Stimulated activated CD4-positive, alpha-beta T cell treated with anti-CD3 and anti-CD28 coated beads, Interleukin-2, amount 100 ng/mL, for 4 hours (primary cell): ENCODE measurements at places on chromosomes 5 and 9.

GRCh38 chr9:79883073-79883645 lies 311.4 kb downstream of the TLE4 start:
- no peak for DNase-seq

- DNase-seq = peak; percentile 17
These were observed 663 bp downstream of the ISOC1 start for GRCh38 chr5:129094924-129095899.

GRCh38 chr9:109974143-109974917 lies 194.3 kb downstream of the PALM2AKAP2 start:
- DNase-seq = no peak

- DNase-seq = no peak
These were observed 101.0 kb downstream of the TLE1 start for GRCh38 chr9:81588148-81588871.

- no peak for DNase-seq
These were observed 133.6 kb downstream of the MVB12B start for GRCh38 chr9:126459965-126460843.

DNA sequence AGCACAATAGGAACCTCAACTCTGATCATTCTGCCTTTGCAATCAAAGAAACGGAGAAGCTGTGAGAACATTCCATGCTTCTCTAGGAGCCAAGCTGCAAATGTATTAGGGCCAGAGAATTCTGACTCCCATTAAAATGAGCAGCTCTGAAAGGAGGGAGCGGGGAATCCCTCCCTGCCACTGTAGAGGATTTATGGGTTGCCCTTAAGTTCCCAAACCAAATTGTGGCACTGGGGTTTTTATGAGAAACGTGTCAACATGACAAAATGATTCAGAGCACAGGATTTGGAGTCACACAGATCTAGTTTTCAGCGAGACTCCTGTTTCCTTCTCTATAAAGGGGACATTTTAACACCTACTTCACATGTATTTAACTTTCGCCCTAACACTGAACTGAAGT lies 1.8 kb downstream of the IL6ST start:
- DNase-seq = no peak

- DNase-seq = no peak
These were observed 227.3 kb downstream of the MLLT3 start for GRCh38 chr9:20394969-20395368.

DNA sequence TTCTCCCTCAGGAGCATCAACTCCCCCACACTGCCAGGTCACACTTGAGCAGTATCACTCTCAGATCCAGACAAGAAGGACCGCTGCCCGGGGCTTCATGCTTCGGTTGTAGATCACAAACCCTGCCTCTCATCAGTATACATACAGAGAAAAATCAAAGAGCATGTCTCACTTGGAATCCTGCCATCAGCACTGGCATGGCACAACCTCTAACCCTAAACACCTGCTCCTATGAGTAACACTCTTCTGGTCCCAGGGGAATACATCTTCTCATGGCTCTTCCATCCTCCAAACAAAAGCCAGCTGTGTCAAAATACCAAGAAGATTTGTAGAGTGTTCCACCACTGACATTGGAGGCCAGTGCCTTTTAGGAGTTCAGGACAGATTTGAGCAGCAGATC lies 84.8 kb upstream of the MIER3 start:
- DNase-seq = no peak

DNA sequence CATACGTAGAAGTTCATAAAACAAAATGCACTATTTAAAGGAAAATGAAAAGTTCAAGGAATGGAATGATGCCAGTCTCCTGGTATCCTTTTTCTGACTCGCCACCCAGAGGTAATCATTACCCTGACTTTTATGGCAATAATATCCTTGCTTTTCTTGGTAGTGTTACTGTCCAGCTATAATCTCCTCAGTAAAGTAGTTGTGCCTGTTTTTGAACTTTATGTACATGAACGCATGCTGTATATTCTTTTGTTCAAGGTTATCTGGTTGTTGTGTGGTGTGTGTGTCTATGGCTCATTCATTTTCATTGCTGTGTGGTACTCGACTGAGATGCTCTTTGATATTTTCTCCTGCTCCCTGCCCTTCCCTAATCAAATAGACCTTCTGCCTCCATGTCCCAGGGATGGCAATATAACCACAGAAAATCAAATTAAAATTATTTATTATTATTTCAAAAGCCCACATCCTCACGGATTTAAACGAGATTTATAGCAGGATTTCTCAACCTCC lies 29.2 kb upstream of the FBP1 start:
- DNase-seq = no peak

- DNase-seq = no peak
These were observed 29.9 kb upstream of the CKS2 start for GRCh38 chr9:89281106-89281505.

GRCh38 chr9:94111446-94111845 lies 27.2 kb downstream of the PTPDC1 start:
- no peak for DNase-seq

- DNase-seq = no peak
These were observed 247.0 kb upstream of the MEF2C start for GRCh38 chr5:89129941-89130340.

GRCh38 chr5:157820593-157821252 lies 38.2 kb downstream of the CLINT1 start:
- no peak for DNase-seq

DNA sequence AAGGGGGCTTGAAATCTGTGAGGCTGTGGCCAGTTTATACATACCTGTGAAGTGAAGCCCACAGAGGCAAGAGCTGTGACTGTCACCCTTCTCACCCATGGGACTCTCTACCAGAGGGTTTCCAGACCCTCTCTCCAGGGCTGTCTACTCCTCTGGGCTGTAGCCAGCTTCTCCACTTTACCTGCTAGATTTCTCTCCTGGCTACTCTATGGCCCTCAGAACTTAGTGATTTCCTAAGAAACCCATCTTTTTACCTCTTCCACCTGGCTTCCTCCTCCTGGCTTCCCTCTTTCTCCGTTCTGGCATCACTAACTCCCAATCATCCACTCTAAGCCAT lies 78.0 kb downstream of the SEC61B start:
- DNase-seq = no peak

- no peak for DNase-seq
These were observed 250.6 kb upstream of the MAP3K1 start for GRCh38 chr5:56564541-56565282.

DNA sequence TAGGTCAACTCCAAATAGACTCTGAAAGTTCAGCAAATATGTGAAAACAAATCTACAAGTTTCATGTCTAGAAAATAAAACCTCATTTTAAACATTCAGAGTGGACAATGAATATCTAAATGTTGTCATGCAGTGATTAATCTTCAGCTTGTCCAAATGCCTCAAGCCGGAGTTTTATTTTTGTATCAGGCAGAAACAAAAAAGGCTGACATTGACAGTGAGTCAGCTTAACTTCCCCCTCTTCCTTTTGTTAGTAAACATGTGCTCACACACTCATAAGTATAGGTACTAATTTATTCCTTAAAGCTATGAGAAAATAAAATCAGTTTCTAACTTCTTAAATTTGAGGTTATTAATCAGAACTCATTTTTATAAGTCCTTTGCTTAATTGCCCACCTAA lies 467.9 kb upstream of the DAB2 start:
- DNase-seq = no peak

GRCh38 chr9:127049581-127049980 lies 72.9 kb downstream of the ANGPTL2 start:
- no peak for DNase-seq

DNA sequence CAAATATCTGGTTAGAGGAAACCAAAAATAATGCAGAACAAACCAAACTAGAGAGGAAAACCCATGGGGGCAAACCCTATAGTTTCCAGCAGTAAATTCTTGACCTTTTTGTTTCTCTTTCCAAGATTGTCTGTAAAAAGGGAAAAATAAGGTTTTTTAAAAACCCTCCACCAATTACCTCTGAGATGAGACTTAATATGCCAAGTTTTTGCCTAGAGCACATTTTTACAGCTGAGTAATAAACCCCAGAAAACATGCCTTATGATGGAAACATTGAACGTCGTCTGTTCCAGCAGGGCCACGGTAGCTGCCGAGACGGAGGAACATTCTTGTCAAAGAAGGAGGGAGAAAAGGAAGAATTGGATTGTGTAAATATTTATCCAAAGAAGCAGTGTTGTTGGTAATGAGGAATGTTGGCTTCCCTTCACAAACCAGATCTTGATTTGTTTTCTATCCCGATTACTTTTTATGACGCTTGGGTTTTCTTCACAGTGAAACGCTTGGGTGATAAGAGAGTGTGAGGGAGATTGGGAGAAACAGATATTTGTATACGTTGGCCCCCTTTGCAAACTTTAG lies 17.3 kb upstream of the MSX2 start:
- DNase-seq = no peak

- no peak for DNase-seq
These were observed 78.9 kb downstream of the NSUN2 start for GRCh38 chr5:6553972-6554371.

GRCh38 chr5:143618141-143618540 lies 193.8 kb upstream of the HMHB1 start:
- no peak for DNase-seq

DNA sequence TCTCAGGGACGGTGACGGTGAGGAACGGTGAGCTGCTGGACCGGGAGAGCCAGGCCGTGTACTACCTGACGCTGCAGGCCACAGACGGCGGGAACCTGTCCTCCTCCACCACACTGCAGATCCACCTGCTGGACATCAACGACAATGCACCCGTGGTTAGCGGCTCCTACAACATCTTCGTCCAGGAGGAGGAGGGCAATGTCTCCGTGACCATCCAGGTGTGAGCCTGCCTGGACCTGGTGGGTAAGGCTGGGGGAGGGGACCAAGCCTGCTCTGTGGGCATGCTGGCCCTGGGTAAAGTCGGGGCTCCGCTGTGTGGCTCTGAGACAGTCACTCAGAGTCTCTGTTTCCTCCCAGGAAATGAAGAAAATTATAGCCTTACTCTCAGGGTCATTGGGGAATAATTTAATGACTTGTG lies 29.3 kb downstream of the CDHR2 start:
- peak; percentile 13 for DNase-seq

DNA sequence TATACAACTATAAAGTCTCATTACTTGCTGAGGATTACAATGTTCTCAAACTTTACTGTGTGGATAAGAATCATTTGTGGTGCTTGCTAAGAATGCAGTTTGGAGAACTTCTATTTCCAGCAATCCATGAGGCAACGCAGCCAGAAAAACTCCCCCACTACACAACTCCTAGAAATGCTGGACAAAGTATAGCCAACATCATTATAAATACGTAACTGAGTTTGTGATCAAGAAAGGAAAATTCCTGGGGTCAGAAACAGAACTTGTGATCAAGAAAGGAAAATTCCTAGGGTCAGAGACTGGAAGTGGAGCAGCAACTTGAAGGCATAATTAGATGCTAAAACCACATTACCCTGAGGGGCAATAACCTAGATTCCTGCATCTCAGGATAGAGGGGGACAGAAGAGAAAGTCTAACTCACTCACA lies 81.1 kb downstream of the MAT2B start:
- no peak for DNase-seq

DNA sequence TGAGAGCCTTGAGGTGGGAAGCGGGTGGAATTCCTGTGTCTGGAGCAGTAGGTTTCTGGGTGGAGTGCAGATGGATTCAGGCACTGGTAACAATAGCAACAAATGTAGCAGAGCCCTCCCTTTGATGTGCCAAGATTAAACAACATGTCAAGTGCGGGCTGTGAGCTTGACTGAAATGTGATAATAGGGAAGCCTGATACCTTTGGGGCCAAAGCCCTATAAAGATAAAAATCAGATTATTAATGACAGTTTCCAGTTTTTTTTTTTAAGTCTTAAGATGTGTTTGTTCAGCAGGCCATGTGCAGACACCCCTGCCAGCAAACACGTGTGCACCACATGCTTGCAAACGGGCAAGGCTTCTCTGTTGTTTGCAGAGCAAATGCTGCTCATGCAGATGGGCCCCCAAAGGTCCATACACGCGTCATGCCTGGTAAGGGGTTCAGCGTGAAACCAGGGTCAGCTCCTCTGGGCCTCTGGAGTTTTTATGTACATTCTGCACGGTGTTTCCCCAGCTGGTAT lies 193.2 kb downstream of the GADD45G start:
- DNase-seq = no peak

GRCh38 chr5:57276353-57276752 lies 102.5 kb downstream of the GPBP1 start:
- DNase-seq = no peak

DNA sequence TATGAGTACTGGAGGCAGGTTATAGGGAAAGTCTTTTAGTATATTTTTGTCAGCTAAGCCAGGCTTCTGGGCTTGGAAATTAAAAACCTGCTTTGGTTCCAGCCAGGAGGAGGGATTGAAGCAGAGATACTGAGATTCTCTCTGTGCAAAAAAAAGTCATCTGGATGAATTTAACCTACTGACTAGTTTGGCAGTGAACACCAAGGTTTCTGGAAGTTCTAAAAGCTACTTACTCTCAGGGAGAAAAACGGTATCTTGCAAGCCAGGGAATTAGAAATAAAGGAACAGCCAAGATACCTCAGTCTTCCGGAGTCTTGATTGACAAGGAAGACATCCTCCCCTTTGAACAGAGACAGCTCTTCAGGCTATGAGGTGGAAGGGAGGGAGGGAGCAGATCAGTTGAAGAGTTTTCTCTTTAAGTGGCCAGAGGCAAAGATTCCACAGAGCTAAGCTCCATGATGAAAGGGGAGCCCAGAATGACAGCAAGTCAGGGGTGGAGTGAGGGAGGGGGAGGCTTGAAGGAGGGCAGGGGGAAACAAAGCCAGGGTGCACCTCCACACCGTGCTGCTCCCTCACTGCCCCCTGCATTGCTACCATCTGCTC lies 8.3 kb upstream of the ZBTB34 start:
- no peak for DNase-seq

GRCh38 chr9:32558408-32558934 lies 6.1 kb upstream of the TOPORS start:
- DNase-seq = no peak

- no peak for DNase-seq
These were observed 54.3 kb downstream of the NR3C1 start for GRCh38 chr5:143349177-143349576.

GRCh38 chr9:3936520-3937235 lies 363.2 kb downstream of the GLIS3 start:
- DNase-seq = no peak

GRCh38 chr5:95723632-95724369 lies 7.3 kb upstream of the RHOBTB3 start:
- DNase-seq = no peak

GRCh38 chr9:115300874-115301273 lies 182.9 kb upstream of the TNC start:
- DNase-seq = no peak

DNA sequence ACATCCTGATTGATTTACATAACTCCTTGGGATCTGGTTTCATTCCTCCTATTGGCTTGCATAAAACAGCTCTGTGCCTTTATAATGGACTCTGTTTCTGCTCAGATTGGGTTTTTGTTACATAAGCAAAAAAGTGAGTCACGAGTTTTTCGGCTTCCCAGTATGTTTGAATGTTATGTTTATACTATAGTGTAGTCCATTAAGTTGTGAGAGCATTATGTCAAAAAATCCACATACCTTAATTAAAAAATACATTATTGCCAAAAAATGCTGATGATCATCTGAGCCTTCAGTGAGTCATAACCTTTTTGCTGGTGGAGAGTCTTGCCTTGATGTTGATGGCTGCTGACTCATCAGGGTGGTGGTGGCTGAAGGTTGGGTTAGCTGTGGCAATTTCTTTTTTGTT lies 144.6 kb downstream of the CCDC171 start:
- no peak for DNase-seq

GRCh38 chr9:71072587-71072986 lies 48.8 kb downstream of the TRPM3 start:
- no peak for DNase-seq
